ENCODE measurements at places on chromosomes 2 and 18.

GRCh38 chr2:122748552-122749011, 993.1 kb downstream of the TSN start:
- DNase-seq, result no peak

DNA sequence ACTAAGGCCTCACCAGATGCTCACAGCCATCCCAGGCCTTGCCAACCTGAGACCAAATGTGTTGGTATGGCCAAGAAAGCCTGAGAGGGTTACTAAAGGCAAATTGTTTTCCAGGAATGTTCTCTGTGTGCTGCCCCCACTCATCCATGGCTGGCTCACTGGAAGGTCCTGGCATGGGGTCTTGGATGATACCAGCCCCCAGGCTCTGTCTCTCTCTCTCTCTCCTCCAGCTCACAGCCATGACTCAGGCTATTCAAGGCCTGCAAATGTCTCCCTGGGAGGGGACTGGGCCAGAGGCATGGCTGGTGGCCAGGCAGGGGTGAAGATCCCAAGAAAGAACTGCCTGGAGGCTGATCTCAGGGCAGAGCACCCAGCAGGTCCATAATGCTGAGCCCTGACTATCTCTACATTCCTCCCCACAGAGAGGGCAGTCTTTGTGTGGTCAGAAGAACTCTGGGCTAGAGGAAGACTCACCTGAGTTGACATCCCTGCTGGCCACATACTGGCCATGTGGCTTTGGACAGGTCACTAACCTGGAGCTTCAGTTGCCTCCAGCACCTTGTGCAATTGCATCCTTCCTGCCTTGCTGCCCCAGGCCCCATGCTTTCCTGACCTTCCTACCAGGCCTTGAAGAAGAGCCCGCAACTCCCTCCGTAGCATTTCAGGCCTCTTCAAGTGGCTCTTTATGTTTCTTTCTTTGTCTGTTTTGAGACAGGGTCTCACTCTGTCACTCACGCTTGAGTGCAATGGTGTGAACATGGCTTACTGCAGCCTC, 150.4 kb downstream of the ZFP36L2 start:
- DNase-seq, result no peak

GRCh38 chr2:29001806-29002205, 20.7 kb downstream of the TOGARAM2 start:
- no peak for DNase-seq

- no peak for DNase-seq
These were observed 705.3 kb downstream of the SOCS6 start for GRCh38 chr18:70994116-70994515.

DNA sequence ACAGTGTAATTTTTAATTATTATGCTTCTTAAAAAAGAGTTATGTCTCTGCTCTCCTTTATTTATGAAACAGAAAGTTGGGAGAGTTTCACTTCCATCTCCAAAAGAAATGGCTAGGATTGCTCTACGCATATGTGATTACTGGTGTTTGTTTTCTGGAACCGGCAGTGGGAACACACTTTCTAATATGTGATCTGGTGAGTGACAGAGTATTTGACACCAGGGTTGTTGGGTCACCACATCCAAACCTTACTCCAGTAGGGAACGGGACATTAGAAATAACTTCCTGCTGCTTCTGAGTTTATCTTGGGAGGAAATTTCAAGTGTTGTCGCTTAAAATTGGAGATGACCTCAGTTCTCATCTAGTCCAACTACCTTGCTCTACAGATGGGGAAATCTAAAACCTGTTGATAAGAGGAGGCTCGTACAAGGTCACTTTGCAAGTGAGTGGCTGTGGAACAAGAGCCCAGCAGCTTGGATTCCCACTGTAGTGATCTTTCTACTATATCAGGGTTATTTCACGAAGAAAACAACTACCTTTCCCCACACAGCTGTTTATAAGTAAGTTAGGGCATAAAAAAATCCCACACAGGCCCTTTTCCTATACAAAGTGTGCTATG, 108.5 kb downstream of the TTC32 start:
- DNase-seq, result no peak

DNA sequence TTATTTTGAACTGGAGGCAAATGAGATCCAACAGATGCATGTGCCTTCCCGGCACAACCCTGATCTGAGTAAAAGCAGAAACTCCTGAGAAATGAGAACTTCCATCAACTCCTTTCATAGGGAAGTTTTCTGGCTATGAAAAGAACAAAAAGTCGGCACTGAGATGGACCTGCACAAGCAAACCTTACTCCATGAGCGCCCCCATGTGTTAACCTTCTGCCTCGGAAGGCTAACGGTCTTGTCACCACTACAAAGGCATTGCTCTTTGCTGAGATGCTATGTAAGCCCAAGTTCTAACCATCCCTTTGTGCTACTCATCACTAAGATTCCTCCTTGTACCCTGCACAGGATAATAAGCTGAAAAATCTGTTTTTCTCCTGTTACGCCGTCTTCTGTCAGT, 57.3 kb upstream of the SULT1C3 start:
- DNase-seq, result no peak

DNA sequence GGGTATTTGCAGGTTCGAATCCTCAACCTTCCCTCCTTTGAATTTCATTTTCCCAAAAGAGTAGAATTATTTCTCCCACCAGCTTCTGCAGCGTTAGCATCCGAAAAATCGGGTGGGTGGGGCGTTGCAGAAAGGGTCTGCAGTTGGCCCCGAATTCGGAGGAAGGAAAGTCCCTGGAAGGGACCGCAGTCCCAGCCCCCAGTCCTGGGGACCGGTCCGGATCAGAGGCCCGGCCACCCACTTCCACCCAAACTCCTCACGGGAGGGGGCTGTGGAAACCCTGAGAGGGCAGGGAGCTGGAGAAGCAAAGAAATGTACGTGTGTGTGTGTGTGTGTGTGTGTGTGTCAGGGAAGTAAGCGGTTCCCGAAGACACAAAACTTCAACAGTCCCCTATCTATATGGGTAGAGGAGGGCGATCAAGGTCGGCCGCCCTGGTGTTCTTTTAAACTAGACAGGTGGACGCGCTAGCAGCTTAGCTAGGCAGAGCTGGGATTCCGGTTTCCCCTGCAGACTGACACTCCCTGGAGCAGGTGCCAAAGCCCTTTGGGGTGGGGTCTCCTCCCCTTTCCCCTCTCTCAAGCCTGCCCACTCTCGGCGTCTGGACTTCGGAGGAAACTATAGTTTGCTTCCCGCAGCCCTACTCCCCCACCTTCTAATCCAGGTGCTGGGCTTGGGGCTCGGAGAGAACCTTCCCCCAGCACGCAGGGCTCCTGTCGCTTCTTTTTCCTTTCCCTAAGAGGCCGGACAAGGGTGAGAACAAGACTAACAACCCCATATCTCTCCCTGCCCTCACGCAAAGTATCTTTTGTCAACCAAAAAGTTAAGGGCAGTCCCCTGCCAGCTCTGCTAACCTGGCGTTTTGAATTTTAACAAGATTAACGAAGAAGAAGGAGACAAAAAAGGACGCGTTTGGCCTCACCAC, 4.8 kb upstream of the ONECUT2 start:
- no peak for DNase-seq

DNA sequence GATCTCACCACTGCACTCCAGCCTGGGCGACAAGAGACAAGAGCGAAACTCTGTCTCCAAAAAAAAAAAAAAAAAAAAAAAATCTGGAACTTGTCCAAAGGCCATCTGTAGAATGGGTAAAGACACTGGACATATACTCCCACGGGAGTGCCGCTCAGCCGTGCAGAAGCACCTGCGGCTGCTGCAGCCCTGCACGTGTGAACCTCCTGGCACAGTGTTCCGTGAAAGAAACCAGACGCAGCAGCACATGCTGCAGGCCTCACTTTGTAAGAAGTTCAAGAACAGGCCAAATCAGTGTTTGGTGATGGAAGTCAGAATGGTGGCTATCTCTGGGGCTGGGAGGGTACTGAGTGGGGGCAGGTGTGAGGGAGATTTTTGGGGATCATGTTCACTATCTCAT, 6.5 kb downstream of the CHRND start:
- no peak for DNase-seq

GRCh38 chr2:124753842-124754241, 728.8 kb downstream of the CNTNAP5 start:
- DNase-seq, result no peak

GRCh38 chr2:124877141-124877577, 852.1 kb downstream of the CNTNAP5 start:
- no peak for DNase-seq

GRCh38 chr18:63192885-63193349, 126.7 kb downstream of the BCL2 start:
- no peak for DNase-seq

DNA sequence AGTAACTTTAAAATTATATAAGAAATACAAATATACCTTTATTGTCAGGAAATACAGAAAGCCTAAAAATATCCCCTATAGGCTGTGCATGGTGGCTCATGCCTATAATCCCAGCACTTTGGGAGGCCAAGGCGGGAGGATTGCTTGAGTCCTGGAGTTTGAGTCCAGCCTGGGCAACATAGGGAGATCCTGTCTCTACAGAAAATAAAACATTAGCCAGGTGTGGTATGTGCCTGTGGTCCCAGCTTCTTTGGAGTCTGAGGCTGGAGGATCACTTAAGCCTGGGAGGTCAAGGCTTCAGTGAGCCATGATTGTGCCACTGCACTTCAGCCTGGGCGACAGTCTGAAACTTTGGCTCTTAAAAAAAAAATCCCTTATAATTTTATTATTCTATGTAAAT, 29.1 kb downstream of the GLS start:
- no peak for DNase-seq

DNA sequence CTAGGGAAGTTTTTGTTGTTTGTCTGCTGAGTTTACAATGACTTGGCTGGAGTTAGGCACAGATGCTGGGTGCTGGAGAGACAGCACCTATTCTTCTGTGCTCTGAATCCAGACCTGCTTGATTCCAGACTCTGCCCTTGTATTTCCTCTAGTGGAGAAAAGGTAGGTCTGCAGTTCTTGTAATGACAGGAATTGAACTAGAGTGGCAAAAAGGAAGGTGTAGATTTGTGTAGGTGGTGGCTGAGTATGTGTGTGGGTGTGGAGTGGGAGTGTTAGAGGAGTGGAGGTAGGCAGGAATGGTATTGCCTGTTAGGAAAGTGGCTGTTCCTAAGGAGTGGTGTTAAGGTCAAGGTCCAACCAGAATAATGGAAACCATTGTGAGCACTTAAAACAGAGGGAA, 71.9 kb upstream of the LYPD6 start:
- DNase-seq, result no peak

GRCh38 chr2:138853761-138854160, 73.6 kb upstream of the NXPH2 start:
- DNase-seq, result no peak

DNA sequence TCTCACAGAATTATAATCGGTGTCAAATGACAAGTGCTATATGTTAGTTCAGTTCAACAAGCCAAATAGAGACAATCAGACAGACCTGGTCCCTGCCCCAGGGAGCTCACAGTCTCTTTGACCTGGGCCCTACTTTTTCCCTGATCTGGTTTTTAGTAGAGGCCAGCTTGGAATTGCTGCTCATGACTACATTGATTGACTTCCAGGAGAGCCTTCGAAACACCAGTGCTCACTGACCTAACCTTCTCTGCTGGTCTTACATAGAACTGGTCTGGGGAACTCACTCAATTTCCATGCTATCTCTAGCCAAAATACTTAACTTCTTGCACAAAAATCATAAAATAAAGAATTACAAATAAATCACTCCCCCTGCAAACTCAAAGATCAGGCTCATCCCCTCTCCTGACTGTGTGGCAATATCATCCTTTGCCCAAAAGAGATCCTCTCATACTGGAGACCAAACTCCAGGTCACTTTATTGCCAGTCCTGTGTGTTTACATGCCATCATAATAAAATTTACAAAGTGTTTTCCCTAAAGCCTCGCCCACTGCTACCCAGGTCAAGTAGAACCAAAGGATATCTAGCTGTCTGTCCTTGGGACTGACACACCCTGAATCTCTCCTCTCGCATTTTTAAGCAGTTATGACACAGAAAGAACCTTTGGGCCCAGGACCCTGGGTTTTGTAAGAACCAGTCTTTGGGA, 53.2 kb downstream of the PROC start:
- no peak for DNase-seq

DNA sequence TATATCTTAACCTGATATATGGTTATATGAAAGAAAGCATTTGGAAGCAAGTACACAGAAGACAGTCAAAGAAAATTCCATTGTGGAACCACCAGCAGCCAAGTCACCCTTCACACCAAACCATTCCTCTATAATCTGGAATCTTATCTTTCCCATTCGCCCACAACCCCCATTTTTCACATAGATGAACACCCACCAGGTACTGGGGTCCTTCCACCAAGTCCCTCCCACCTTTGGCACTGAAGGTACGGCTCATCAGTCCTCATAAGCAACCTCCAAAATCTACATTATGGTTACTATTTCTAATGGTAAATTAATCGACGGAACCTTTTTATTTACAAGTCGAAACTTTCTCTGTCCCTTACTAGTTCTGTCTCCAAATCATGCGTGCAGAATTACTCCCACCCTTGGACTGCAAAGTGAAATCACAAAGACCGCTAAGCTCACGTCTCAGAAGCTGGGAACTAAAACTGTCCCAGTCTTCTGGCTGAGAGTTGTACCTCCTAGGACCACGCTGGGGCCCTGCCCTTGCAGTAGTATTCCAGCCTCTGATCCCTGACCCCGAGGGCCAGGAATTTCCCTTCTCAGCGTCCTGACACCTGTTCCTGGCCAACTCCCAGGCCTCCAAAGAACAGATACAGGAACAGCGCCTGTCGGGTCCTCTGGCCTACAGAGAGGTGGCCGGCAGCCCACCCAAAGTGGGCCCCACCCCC, 702 bp downstream of the OLA1 start:
- no peak for DNase-seq

DNA sequence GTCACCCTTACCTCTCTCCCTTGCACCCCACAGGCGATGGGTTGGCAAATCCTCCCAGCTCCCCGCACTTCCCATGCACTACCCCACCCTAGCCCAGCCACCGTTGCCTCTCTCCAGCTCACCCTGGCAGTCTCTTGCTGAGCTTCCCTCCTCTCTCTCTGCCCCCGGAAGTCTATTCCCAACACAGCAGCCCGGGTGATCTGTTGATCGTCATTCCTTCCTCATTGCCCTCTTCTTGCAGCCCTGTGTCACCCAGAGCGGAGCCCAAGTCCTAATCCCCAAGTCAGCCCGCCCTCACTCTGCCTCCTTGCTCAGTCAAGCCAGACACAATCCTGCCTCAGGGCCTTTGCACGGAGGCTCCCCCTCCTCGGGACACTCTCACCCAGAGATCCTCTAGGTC, 55.2 kb downstream of the CIB4 start:
- DNase-seq, result no peak

DNA sequence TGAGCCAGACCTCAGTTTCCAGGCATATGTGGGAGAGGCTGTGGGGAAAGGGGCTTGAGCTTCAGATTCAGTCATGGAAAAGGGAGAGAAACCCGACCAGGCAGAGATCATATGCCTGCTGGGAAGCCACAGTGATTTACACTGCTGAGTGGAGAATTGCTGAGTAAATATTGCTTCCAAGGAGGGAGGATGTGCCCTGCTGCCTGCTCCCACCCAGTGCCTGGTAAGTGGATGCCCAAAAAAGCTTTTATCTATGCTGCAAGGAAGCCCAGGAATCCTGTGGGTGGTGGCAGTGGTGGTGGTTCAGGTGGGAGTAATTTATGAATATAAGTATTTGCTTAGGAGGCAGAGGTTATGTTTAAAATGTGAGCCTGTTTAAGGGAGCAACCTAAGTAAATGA, 39.5 kb downstream of the INO80C start:
- DNase-seq, result no peak

- DNase-seq, result no peak
These were observed 65.1 kb upstream of the CXCR4 start for GRCh38 chr2:136183097-136183496.

Data from T follicular helper cell (primary cell).